ENCODE measurements at places on chromosomes 2 and 18.

DNA sequence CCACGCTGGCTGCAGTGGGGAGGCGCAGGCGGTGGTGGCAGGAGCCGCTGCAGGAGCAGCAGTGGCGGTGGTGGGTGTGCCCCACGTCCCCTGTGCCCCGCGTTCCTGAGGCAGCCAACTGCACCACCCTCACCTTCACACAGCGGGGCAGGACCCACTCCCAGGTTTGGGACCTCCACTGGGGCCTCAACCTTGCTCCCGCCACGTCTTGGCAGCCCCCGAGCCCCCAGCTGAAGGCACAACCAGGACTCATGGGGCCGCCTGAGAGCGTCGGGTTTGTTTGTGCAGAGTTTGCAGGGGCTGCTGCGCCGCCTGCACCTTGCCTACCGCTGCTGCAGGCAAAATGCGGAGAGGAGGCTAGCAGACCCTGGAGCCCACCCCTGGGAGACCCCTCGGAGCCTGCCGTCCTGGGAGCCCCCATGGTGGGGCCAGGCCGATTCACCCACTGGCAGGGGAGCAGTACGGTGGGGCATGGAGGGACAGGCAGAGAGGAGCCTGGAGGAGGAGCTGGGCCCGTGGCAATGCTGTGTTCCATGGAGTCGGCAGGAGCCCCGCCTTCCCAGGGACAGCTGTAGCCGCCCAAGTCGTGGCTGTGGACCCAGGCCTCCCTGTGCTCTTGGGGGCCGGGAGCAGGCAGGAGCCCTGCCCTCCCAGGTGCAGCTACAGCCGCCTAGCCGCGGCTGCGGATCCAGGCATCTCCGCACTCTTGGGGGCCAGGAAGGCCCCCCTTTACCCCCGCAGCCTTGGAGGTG lies 14.7 kb upstream of the EML6 start:
- DNase-seq: no peak

GRCh38 chr2:150846691-150847090 lies 359.2 kb upstream of the RND3 start:
- DNase-seq: no peak

GRCh38 chr2:36708041-36708741 lies 11.7 kb downstream of the VIT start:
- DNase-seq: no peak

- no peak for DNase-seq
These were observed 486.3 kb downstream of the ARHGAP15 start for GRCh38 chr2:143615562-143615961.

DNA sequence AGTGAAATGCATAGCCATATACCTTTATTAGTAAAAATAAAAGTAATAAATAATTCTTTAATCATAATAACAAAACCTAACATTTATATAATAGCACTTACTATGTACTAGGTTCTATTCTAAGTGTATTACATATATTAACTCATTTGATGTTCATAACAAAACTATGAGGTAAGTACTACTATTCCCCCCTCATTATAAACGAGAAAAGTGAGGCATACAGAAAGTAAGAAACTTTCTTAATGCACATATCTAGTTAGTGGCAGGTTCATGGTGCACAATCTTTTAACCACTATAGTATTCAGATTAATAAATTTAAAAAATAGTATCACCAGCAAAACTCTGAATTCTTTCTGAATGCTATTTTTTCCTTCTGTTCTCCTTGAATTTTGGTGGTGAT lies 27.5 kb downstream of the TRPM8 start:
- no peak for DNase-seq

GRCh38 chr2:77602771-77603170 lies 80.6 kb upstream of the LRRTM4 start:
- DNase-seq: no peak

GRCh38 chr2:28053597-28053996 lies 163.1 kb downstream of the BABAM2 start:
- no peak for DNase-seq

DNA sequence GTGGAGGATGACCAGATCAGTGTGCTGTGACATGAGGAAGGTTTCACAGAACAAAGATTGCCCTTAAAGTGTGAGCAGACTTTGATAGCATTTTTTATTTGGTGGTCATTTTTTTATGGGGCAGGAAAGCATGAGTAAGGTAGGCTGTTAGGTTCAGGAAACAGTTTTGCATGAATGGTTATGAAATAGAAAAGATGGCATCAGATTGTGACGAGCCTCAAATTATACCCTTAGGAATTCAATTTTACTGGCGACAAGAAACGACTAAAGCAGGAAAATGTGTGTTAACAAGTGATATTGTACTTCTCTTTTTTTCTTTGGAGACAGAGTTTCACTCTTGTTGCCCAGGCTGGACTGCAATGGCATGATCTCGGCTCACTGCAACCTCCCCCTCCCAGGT lies 44.7 kb downstream of the PIK3C3 start:
- DNase-seq: no peak

DNA sequence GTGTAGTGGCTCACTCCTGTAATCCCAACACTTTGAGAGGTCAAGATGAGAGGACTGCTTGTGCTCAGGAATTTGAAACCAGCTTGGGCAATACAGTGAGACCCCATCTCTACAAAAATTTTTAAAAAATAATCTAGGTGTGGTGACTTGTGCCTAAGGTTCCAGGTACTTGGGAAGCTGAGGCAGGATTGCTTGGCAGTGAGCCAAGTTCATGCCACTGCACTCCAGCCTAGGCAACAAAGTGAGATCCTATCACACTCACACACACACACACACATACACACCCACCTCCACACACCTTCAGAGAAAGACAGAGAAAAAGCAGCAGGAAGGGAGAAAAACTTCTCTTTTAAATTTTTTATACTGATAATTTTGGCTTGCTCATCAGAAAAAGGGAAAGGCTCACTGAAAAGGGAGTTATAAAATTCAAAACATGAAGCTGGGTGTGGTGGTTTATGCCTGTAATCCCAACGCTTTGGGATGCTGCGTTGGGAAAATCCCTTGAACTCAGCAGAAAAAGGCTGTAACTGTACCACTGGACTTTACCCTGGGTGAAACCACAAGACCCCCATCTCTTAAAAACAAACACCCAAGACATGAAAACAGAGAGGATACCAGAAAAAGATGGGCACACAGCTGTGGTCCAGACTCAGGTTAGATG lies 25.7 kb downstream of the FAM168B start:
- DNase-seq: no peak

GRCh38 chr18:48181087-48181823 lies 227.9 kb downstream of the ZBTB7C start:
- DNase-seq: no peak

DNA sequence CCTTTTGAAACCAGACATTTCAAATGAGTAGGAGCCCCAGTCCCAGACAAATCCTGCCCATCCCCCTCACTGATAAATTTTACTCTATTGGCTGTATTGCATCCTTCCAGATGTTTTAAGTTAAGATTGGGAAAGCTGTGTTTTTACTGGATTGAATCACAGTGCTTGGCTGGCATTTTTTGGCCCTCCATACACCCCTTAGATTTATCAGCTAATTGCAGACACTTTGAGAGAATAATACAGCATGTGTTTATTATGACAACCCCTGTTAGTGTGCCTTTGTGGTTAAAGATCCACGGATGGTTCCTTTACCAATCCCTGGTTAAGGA lies 74.9 kb downstream of the ANTXR1 start:
- no peak for DNase-seq

DNA sequence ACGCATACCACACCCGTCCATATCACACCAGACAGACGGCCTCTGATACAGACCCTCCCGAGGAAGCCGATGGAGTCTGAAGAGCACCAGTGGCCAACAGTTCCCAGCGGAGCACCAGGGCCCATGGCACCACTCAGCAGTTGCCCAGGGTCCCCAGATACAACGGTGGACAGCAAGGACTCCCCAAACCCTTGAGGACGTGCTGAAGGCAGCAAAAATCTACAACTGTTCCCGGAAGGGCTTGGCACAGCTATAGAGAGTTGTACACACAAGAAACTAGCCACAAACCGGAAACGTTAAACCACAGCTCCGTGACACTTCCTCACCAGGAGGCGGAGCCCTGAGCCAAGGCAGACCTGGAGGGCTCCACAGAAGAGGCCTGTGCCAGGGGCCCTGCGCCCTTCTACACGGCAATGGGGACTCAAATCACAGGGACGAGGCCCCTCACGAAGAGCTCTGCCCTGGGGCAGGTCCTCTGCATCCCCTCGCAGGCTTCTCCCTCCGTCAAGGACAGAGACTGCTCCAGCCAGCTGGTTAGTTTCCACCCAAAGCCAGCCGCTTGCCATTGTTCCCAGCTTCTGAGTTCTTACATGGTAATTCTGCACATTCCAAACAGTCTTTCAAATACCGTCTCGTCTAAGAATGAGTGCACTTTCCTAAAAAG lies 133.4 kb downstream of the HDAC4 start:
- no peak for DNase-seq

GRCh38 chr2:71851094-71851750 lies 296.4 kb downstream of the CYP26B1 start:
- DNase-seq: no peak

- DNase-seq: no peak
These were observed 2.2 kb upstream of the GFPT1 start for GRCh38 chr2:69389271-69389670.

DNA sequence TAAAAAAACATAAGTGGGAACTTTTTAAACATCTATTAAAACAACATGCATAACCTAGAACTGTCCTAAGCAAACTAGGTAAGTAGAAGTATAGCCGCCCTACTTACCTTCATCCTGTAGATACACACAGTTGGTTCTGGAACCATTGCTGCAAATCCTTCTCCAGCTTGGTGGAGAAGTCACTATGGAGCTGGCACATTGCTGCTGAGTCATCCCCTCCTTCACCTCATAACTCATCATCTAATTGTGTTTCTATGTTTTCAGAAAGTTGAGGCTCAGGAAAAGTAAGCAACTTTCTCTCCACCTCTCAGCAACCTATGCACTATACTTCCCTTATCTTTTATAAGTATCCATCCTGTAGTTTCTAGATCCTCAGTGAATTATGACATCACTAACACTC lies 269.8 kb upstream of the MMADHC start:
- DNase-seq: no peak

- DNase-seq: no peak
These were observed 550 bp downstream of the MFSD6 start for GRCh38 chr2:190408538-190409271.

DNA sequence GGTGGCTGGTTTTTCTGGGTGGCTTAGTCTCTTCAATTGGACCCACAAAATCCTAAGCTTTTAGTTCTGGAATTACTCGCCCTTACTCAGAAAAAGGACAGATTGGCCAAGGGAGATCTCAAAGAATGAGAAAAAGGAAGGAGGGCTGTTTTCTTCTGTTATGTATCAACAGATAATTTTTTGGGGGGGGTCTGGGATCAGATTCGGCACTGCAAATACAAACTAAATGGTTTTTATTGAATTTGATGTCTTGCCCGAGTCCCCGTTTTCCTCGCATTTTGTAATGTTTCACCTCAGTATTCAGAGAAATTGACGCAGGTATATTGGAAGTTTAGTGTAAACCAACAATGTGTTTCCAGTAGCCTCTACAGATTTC lies 762 bp downstream of the YIPF4 start:
- DNase-seq: no peak

GRCh38 chr2:145975406-145975805 lies 1455.5 kb upstream of the ZEB2 start:
- no peak for DNase-seq

DNA sequence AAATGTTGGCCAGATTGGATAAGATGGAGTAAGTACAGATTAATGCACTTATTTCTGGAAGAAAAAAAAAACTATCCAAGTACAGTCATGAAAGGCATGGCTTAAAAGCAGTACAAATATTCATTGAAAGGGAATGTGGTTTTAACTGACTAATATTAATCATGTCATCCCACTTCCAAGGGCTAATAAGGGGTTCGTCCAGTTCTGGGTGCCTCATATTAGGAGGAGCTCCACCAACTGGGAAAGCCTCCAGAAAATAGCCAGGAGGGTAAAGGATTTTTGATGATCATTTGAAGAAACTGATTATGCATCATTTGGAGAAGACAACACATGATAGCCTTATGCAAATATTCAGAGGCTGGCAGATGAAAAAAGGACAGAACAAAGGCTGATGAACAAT lies 115.2 kb upstream of the ARL5A start:
- no peak for DNase-seq

DNA sequence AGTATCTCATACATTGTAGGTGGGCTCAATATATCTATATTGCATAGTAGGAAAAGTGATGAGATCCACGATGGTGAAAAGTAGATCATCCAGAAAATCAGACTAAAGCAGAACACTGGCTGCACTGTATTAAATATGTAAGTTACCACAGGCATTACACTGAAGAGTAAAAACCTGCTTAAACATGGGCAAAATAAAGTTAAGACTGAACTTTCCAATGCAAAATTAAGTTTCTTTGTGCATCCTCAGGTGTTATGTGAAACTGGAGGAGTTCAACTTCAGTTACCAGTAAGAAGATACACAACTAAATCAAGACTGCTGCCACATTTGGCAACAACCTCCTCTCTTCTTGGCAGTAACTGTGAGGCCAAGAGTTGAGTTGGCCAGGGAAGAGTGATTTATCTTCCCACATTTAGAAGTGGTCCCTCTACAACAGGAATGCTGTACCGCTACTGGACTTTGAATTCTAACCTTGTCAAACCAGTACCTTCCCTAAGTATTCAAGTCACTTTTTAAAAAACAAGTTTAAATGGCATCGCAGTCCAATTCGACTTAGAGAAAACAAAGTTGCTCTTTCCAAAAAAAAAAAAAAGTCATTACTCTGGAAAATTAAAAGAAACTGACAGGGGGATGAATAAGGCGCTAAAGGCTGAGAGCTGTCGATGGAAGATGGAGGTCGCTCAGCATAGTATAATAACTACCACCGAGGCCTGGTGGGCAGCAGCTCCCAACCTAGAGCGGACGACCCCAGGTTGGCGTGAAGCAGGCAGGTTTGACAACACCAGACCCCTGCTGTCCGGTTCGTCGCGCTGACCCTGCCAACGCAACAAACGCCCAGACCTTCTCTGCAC lies 1.1 kb downstream of the MAP4K3 start:
- DNase-seq: no peak

- DNase-seq: no peak
These were observed 55.1 kb upstream of the EML4 start for GRCh38 chr2:42114091-42114490.

DNA sequence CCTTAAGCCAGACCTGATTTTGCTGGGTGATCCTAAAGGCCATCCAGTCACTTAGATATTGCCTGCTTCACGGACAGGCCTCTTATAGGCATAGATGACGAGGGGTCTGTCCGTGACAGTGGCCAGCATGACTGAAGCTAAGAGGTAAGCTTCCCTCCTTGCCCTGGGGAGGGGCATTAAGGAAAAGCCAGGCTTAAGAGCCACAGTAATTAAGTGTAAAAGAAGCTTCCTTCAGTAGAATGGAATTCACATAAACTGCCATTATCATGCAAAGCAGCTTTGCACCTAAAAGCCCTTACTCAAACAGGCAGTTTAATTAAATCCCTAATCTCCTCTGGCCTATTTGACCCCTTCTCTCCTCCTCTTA lies 99.4 kb upstream of the PKDCC start:
- DNase-seq: no peak

DNA sequence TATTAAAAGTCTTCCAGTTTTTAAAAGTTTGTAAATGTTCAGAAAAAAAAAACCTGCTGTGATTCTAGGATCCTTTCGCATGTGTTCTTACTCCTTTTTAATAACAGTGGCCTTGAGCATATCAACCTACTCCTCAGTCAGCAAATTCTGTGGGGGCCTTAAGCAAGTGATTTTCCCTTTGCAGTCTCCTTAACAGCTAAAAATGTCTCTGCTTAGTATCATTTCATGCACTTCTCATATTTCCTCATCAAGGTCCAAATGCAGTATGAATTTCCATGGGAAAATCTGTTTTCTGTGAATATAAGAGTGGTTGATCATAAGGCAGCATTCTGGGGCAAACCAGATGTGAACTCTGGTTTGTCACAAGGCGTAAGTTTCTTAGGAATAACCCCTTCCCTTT lies 2175.1 kb upstream of the PIK3C3 start:
- DNase-seq: no peak

GRCh38 chr2:71697106-71698004 lies 244.0 kb downstream of the DYSF start:
- DNase-seq: no peak
